ENCODE measurements at places on chromosomes 3 and 15. TPM values are rescaled to one million over a fixed set of nuclear protein-coding genes. Genes with fewer than 3 reads are reported as not detected.

- no peak for DNase-seq
- H3K27me3 ChIP-seq: no peaks in the 10 kb centered on the region
- no peak overlapping the region for H3K27ac ChIP-seq
- H3K4me3 ChIP-seq: no peak overlapping the region
Measured at GRCh38 chr3:188294113-188294512, 140.2 kb downstream of the LPP start.

DNA sequence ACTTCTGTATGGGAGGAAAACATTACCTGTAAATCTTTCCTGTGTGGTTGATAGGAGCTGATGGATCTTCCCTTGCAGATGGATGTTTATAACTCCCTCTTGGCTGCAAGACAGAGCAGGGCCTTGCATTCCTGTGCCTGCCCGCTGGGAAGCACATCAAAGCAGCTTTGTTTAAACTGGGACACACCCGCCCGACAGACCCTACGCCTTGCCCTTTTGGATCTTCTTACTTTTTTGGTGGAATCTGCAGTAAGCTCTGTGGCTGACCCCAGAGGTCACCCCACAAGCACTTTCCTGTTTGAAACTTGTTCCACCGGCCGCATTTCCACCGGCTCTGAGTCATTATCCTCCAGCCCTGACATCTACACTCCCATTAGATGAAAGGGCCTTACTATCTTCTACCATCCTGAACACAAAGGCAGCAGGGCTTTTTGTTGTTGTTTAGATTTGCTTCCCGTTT lies 244.1 kb upstream of the STT3B start:
- no peak overlapping the region for H3K27ac ChIP-seq
- no peaks in the 10 kb centered on the region for H3K36me3 ChIP-seq
- no peak for DNase-seq
- no peaks in the 10 kb centered on the region for H3K27me3 ChIP-seq

The KIF23 gene
- total RNA-seq: 0.71 TPM

The LMAN1L gene
- total RNA-seq: 0.93 TPM

GRCh38 chr3:173547070-173547469 lies 149.5 kb downstream of the NLGN1 start:
- H3K27me3 ChIP-seq: no peaks in the 10 kb centered on the region
- H3K27ac ChIP-seq: no peak overlapping the region
- no peak for DNase-seq

The CLEC3B gene
- 0.34 TPM for total RNA-seq

- no peak for DNase-seq
- no peak overlapping the region for H3K4me3 ChIP-seq
- no peaks in the 10 kb centered on the region for H3K36me3 ChIP-seq
- no peak overlapping the region for H3K27ac ChIP-seq
- H3K27me3 ChIP-seq: no peaks in the 10 kb centered on the region
Measured at GRCh38 chr3:61853912-61854311, 292.5 kb downstream of the PTPRG start.
